Retina (tissue), 1 donor: ENCODE measurements at places on chromosomes 2 and 18.

DNA sequence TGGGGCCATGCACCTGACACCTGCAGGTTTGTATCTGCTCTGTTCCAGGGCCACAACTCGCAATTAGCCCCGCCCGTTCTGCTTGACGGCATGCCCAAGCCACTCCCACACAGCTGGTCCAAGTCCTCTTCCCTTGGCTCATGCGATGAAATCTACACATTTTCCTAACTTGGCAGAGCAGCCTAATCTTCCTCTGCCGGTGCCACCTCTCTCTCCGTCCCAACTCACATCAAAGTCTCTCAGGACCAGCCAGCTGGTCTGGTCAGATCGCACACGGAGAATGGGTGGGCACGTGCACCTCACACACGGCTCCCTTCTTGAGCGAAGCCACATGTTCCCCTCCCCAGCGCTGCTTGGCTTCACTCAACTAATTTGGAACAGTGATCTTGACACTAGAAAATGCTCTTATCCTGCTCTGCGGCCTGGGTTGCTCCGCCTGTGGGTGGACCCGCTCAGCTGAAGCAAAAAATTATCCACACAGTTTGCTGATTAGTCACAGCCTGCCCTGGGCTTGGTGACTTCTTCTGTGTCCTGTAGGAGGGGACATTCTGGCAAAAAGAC, 176.7 kb downstream of the NRP2 start:
- no peak for DNase-seq

GRCh38 chr2:144324446-144325045, 195.4 kb downstream of the ZEB2 start:
- DNase-seq: no peak

GRCh38 chr2:133884739-133885381, 316.6 kb upstream of the NCKAP5 start:
- DNase-seq: no peak

DNA sequence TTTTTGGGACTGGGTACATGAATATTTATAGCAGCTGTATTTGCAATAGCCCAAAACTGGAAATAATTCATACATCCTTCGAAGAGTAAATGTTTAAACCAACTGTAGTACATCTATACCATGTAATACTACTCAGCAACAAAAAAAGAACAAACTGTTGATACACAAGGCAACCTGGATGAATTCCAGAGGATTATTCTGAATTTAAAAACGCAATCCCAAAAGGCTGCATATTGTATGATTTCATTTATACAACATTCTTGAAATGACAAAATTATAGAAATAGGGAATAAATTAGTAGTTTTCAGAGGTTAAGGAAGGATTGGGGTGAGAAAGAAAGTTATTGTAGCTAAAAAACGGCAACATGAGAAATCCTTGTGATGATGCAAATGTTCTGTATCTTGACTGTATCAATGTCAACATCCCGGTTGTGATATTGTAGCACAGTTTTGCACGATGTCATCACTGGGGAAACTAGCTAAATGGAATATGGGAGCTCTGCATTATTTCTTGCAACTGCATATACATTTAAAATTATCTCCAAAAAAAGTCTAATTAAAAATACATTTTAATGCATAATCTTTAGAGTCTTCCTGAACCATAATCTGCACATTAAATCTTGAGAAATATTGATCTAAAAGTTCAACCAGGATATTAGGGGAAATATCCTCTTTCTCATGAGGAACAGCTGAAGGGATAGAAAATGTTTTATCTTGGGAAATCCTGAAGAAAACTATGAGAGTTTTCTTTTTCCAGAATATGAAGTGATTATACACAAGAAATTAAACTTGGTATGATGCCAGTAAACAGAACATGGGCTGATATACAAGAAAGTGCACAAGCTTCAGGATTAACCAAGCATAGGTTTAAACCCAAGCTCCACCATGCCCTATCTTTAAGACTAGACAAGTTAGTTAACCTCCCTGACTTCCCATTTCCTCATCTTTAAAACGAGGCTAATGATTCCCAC, 21.9 kb downstream of the EVA1A start:
- no peak for DNase-seq

- no peak for DNase-seq
These were observed 232.1 kb downstream of the RBM43 start for GRCh38 chr2:151029406-151030157.

DNA sequence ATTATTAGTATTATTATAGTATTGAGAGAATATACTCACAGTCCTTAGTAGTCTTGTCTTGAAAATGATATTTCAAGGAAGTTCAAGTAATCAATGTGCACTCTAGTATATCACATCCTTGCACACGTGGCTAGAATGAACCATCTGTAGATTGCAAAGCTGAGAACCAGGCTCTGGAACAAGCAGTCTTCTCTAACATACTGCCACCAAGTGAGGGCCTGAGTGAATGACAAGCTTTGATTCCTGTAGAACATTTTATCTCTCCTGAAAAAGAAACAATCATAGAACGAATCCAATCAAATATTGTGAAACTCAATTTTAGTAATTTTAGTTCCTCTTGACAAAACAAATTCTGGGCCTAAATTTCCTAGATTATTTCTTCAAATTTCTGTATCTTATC, 55.3 kb upstream of the SULT1C3 start:
- no peak for DNase-seq

GRCh38 chr2:198055716-198056115, 251.3 kb downstream of the PLCL1 start:
- peak; percentile 23 for DNase-seq

DNA sequence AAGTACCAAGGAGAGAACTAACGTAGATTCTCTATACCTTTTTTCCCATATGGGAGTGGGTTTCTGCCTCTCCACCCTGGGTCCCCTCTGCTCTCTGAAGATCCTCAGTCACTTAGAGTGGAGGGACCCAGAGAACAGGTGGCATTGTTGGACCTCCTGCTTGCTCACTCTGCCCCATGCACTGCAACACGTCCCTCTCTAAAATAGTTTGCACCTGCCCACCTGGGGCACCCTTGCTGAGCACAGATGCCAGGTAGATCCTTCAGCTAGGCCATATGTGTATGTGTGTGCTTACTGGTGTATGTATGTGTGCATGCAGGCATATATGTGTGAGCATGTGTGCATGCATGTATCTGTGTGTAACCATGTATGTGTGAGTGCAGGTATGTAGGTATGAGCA, 2.2 kb downstream of the IL36RN start:
- DNase-seq: no peak

GRCh38 chr18:79496237-79496977, 100.7 kb downstream of the NFATC1 start:
- no peak for DNase-seq

- no peak for DNase-seq
These were observed 123.4 kb downstream of the FAM124B start for GRCh38 chr2:224278531-224278930.

- peak; percentile 52 for DNase-seq
These were observed 122.1 kb downstream of the MGAT5 start for GRCh38 chr2:134375935-134376334.

- no peak for DNase-seq
These were observed 64.5 kb upstream of the ADAM23 start for GRCh38 chr2:206378835-206379234.

- DNase-seq: no peak
These were observed 24.9 kb upstream of the RAB10 start for GRCh38 chr2:26008851-26009566.

GRCh38 chr2:44912660-44913059, 28.8 kb upstream of the SIX3 start:
- no peak for DNase-seq

- DNase-seq: no peak
These were observed 23.1 kb downstream of the PRPF40A start for GRCh38 chr2:152694161-152694661.

DNA sequence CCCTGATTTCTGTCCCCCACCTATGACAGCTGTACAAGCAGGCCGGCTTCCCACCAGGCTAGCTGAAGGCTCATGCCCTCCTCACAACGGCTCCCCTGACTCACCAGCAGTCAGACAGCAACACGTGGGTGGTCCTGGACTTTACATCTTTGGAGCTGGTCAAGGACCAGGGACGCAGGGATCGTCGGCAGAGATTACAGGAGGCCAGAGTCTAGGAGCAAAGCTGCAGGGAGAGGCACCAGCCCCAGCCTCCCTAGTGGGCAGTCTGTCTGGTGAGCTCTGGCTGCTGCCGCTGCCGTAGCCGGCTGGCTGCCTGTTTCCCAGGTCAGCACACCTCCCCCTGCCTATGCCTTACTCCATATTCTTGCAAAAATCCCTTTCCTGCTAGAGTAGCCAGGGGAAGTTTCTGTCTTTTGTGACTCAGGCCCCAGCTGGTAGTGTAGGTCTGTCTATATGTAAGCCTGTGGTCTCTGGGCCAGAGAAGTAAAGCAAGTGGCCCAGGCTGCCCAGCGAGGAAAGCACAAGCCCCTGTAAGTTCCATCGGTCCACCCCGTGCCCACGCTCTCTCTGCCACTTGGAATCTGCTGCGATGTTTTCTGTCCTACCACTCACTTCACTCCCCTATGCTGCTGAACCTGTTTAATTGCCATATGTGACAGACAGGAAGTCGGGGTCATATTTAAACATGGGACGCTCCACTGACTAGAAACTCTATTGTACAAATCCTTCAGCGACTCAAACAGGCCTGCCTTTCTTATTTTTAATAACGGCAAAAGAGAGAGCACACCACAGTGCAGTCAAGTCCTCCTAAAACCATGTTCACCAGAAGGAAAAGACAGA, 2.4 kb upstream of the ARHGEF4 start:
- DNase-seq: no peak

DNA sequence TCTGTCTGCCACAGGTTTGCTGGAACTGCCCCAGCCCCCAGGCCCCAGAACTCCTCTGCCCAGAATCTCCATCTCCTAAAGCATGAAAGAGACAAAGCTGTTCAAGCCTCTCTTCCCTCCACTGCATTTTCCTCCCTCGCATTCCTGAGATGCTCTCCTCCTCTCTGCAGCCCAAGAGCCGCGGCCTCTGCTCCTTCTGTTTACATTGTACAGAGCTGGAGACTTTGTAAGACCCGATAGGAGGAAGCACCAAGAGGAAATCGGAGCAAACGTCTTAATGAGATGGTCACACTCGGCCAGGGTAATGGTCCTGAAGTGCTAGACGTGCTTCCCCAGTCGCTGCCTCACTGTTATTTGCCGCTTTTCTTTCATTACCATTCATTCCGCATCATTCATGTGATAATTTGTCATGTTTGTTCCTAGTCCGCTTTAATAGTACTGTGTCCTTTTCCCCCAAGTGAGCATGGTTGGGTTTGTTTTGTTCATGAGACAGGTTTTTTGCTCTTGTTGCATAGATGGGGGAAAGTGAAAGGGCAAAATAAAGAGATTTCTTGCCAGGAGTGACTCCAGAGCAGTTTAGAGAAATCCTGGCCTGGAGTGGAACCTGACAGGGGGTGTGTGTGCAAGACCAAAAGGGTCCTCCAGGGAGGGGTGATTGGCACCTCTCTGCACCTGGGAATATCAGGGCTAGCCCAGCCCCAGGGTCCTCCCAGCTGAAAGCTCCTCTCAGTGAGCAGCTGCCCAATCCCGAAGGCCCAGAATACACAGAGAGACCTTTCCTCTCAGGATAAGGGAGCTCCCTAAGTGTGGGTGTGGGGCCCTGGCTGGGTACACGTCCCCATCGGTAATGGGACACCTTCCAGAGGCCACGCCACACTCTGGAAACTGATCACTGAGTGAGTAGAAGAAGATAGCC, 44.9 kb upstream of the ID2 start:
- DNase-seq: peak; percentile 61

GRCh38 chr2:128215897-128216642, 102.6 kb downstream of the HS6ST1 start:
- DNase-seq: no peak
